ENCODE measurements at places on chromosomes 16 and 17.

DNA sequence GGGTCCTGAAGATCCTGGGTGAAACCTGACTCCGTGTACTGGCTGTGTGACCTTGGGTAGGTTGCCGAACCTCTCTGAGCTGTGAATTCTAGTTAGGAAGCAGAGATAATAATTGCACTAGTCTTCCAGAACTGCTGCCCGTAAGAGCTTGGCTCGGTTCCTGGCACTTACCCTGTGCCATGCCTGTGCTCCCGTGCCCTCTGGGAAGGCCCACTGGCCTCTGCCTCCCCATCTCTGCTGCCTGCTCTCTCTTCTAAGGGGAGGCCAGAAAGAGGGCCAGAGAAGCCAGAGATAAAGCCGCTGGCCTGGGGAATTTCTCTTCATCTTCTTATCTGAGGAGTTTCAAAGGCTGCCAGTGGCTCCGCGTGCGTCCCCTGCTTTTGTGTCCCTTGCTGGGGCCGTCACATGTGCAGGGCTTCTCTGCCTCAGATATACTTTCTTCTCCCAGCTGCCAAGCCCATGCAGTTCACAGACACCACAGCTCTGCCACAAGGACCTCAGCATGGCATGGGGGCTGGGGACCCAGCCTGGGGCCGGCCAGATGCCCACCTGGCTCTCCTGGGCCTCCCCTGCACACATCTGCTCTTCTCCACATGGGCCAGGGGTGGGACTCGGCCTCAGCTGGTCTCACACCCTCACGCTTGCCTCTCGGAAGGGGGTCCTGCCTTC is 145.2 kb downstream of the SDK2 start:
- DNase-seq: no peak

- DNase-seq: peak; percentile 63
These were observed 44.2 kb upstream of the CLEC18A start for GRCh38 chr16:69906838-69907401.

GRCh38 chr16:75420987-75421819 is 12.1 kb downstream of the CFDP1 start:
- DNase-seq: peak; percentile 86

DNA sequence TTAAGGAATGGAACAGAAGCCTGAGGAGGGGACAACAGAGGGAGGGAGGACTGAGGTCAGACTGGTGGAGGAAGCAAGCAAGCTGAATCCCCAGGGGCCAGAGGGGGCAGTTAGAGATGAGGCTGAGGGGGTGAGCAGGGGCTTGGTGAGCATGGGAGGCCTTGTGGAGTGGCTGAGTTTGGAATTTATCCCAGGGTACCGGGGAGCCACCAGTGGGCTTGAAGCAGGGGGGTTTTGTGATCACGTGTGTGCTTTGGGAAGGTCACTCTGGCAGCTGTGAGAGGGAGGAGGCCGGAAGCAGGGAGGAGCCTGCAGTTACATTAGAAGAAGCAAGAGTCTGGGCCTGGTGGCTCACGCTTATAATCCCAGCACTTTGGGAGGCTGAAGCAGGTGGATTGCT is 9.8 kb upstream of the CTCF start:
- no peak for DNase-seq

GRCh38 chr16:68481636-68482035 is 33.3 kb upstream of the SMPD3 start:
- DNase-seq: no peak
